Posterior cingulate gyrus (tissue), 11 donors: ENCODE measurements at places on chromosomes 4 and X.

GRCh38 chr4:189809839-189810238 is 130.8 kb upstream of the FRG1 start:
- no peak for DNase-seq

DNA sequence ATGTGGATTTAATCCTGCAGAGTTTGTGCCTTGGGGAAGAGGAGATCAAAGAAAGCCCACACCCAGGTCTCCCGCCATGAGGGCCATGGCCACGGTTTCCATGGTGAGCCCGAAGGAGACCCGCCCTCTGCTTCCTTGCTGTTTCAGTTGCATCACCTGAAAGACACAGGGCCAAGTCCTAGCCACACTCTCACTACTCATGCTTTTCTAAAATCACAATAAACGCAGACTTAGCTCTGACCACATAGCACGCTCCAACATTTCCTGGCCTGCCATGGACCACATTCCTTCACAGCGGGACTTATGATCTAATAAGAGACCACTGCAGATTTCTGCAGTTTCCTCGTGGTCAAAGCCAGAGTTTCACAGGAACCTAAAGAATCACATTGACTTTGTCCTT is 426.0 kb upstream of the NR3C2 start:
- peak; percentile 45 for DNase-seq

DNA sequence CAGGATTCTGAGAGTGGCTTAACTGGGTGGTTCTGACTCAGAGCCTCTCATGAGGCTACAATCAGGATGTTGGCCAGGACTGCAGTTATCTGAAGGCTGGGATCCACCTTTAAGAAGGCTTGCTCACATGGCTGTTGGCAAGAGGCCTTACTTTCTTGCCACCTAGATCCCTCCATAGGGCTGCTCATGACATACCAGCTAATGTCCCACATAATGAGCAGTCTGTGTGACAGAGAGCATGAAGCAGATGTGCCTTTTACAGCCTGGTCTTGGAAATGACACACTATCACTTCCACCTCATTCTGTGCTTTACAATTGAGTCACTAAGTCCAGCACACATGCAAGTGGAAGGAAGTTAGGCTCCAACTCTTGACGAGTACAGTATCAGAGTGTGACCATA is 4.3 kb upstream of the RBM3 start:
- no peak for DNase-seq

DNA sequence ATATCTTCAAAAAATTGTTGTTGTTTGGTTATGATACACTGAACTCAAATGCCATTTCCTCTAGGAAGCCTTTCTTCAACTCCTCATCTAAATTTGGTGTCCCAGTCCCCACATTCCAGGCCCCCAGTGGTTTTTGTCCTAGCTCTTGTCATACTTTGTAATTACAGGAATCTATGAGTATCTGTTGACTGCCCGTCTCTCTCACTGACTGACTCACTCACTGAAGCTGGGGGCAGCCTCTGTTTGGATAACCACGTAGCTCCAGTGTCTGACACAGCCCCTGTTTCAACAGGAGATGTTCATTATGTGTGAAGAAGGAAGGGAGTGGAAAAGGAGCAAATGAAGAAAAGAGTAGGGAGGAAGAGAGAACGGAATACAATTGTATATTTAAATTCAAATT is 284.1 kb upstream of the TENM3 start:
- DNase-seq, result no peak

DNA sequence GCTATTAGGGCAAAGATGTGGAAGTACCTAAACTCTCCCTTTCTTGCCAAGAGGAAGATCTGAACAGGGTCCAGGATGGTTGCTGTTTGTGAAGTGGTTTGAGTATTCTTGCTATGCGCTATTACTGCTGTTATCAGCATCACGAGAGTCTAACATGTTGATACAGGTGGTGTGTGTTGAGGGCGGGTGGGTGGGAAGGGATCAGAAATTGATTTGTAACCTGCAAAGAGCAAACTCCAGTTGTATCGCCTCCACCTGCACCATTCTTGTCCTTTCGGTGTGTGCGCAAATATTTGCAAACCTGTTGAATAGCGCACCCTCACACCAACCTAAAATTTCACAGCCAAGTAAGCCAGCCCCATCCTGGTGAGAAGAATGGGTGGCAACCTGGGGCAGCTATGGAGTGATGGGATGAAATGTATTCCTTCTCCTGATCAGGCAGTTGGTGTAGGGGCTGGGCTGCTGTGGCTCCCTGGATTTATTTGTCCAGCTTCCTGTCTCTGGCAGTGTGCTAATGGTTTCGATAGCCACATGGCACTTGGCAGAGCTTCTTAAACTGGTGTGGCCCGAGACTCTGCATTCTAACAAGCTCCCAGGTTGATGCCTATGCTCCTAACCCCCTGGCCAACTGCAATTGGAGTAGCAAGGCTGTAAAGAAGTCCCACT is 102.6 kb upstream of the SCML1 start:
- no peak for DNase-seq

- DNase-seq, result no peak
Measured at GRCh38 chr4:112888622-112889021, 160.8 kb upstream of the ANK2 start.

DNA sequence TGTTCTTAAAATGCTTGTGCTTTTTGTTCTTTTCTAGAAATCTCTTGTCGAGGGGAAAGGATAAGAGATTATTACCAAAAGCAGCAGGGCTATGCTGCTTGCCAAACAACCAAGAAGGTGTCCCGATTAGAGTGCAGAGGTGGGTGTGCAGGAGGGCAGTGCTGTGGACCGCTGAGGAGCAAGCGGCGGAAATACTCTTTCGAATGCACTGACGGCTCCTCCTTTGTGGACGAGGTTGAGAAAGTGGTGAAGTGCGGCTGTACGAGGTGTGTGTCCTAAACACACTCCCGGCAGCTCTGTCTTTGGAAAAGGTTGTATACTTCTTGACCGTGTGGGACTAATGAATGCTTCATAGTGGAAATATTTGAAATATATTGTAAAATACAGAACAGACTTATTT is 81.5 kb upstream of the PACRGL start:
- no peak for DNase-seq

DNA sequence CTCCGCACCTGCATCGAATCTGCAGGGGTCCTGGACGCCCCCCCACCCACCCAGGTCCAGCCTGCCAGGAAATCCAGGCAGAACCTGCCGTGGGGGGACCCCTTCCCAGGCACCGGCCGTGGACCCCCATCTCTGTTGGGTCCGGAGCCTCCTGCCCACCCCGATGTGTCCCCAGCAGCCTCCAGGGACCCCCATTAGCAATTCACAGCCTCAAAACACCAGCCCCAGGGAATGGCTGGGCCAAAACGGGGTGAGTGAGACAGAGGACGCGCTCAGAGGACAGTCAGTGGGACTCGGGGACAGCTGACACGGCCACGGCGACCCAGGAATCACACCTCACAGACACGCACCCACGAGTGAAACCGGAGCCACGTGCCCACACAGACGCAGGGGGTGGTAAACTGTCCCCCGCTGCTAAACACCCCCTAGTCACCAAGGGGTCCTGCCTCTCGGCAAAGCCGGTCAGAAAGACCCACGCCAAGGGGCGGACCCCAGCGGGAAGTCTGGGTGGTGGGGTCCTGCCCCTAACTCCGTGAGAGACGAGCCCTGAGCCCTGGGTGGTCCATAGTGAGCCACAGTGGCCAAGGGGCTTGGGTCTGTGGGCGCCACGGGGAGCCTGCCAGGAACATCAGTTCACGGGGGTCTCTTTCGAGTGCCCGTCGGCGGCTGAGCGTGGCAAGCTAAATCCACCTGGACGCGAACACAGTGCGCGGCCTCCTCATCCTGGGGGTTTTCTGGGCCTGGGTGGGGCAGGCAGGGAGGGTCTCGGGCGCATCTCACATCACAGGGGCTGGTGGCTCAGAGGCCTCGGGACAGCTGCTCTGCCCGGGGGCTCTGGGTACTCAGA is 126.5 kb upstream of the NKX1-1 start:
- no peak for DNase-seq

- DNase-seq, result no peak
Measured at GRCh38 chr4:40283968-40284367, 51.2 kb upstream of the CHRNA9 start.

DNA sequence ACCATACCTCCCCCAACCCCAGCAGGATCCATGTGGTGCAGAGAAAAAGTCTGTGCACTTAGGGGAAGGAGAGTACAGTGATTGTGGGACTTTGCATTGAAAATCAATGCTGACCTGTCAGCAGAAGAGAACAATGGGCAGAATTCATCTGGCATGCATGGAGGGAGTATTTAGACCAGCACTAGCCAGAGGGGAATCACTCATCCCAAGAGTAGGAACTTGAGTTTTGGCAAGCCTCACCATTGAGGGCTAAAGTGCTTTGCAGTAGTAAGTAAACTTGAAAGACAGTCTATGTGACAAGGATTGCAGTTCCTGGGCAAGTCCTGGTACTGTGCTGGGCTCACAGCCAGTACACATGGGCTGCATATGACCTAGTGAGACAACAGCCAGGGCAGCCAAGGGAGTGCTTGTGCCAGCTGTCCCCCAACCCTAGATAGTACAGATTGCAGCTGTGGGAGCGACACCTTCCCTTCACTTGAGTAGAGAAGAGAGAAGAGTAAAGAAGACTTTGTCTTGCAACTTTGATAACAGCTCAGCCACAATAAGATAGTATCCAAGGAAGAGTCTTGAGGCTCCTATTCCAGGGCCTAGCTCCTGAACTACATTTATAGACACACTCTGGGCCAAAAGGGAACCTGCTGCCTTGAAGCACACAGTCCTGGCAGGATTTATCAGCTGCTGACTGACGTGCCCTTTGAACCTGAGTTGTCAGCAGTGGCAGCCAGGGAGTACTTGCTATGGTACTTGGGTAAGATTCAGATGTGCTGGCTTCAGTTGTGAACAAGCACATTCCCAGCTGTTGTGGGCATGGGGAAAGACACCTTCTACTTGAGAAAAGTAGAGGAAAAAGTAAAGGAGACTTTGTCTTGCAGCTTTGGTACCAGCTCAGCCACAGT is 48.7 kb downstream of the HDX start:
- no peak for DNase-seq

- no peak for DNase-seq
Measured at GRCh38 chrX:19578956-19579355, 63.6 kb upstream of the MAP3K15 start.

DNA sequence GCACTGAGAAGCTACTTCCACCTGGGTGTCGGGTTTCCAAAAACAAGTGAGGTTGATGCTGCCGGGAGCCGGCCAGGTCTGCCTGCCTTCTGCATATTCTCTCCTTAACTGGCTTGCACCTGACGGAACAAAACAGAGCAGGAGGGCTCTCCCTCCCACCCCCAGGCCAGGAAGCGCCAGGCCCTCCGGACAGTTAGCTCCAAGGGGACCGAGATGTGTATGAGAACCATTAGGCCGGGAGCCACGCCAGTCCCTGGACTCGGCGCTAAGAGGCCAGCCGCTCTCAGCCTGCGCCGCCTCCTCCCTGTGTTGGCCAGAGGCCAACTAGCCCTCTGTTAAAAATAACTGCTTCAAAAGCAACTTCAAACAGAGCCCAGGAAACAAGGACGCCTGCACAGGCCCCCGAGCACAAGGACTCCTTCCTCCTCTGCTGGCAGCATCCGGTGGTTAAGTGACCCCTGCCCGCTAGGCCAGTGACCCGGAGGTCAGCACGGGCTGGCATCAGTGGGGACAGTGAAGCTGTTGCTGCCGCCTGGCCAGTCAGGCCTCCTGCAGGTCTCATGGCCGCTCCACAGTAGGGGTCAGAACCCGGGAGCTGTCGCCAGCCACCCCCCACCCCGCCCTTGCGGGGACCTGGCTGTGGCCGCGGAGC is 107.9 kb downstream of the ABLIM2 start:
- DNase-seq, result peak; percentile 68

DNA sequence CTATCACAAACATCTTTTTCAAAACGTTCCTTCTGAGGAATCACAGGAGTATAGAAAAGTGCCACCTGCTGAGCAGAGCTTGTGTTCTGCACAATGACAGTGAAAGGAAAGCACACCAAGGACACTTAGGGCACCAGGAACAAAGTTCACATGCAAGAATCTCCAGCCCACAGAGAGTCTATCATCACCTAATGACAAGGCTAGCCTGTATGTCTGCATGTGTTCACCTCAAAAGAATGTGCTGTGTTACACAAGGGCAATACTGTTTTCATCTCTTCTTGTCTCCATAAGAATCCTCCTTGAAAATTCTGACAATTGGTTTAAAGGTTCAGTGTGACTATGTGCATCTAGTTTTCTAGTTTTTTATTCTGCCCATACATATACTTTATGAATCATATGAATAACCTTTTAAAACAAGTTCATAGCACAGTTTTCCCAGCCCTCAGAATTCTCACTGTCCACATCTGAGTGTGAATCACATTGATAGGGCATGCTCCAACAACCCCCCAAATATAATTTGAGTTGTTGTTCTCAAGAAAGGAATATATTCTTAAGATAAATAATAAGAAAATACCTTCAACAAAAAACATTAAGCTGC is 118.0 kb downstream of the PWWP3B start:
- DNase-seq, result no peak

DNA sequence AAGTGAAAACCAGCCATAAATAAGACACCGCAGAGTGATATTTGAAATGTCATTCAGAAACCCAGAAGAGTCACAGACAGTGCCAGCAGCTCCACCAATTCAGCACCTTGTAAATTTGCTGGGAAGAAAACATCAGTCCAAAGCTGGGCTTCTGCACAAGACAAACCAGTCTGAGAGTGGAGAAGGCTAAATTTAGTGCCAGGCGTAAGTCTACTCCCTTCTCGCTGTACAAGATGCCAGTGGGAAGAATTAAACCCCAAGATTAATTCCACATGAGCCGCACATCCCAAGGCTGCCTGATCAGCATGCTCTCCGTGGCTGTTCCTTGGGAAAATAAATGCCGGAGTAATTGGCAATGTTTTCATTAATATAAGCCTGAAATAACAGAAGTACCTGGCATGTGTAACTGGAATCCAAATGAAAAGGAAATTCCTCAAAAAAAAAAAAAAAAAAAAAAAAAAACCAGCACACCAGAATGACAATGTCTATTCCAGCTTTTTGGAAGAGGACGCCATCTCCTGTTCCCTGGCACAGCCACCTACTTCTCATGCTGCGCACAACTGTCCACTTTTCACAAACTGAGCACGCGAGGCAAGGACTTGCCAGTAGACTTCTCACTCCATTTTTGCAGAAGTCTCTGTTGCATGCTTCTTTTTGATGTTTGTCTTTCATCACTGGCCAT is 95.5 kb downstream of the NSUN7 start:
- peak; percentile 41 for DNase-seq

DNA sequence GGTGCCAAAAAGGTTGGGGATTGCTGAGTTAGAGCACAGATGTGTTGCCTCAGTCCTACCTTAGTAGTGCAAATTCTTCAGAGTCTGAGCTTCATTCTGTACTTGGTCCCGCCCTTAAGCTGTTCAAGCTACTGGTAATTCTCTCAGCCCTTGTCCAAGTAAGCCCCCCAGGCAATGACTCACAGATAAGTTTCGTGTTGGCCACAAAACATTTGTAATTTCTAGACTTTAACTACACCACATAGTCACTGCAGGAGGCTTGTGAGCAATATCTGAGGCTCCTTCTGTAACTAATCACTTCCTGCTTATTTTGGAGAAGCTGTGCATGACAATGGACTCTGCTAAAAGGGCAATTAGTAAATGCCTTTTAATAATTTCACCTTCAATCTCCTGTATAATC is 1420.5 kb downstream of the PCDH7 start:
- no peak for DNase-seq

DNA sequence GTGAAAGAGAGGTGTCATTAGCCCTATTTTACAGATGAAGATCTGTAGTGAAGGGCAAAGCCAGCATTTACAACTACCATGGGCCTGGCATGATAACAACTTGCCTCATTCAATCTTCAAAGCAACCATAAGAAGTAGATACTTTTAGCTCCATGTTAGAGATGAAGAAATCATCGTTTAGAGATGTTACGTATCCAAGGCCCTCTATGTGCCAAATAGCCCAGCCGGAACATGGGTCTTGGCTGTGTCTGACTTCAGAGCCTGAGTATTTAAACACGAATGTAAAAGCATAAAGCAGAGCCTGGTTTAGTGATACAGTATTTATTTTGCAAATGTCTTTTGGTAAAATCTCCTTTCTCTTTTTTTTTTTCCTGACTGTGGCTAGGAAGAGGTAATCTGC is 197.1 kb downstream of the RASL11B start:
- DNase-seq, result no peak
